ENCODE measurements at places on chromosomes 5 and 9.

DNA sequence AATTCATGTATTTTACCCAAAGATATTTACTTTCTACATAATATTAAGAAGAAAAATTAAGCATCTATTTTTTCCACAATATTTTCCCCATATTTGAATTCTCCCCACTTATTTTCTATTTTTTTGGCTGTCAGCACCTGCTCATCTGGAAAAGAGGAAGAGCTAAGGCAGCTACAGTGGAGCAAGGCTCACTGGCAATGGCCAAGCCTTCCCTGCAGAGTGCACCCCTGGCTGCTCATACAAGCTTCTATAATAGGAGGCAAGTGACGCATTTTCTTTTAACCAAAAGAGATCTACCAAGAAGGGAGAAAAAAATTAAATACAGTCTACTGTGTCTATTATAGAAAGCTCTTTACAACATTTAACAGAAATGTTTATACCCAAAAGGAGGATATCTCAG, 72.5 kb downstream of the AUH start:
- DNase-seq: no peak

DNA sequence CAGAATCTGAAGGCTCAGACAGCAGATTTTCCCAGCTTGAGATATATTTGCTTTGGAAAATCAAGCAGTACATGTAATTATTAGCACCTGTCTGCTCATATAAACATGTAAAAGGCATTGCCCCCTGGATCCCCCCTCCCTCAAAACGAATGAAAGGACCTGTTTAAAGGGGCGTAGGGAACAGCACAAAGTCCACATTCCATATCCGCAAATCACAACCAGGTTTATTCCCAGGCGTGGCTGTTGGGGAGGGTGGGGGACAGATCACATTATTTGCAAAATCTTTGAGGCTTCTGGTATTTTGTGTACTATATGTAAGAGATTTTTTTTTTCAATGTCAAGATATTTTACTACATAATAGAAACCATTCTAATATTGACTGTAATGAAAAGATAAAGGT, 8.7 kb upstream of the MRPS2 start:
- no peak for DNase-seq

GRCh38 chr5:93603078-93603792, 20.2 kb downstream of the NR2F1 start:
- DNase-seq: no peak

GRCh38 chr5:127696683-127697082, 6.5 kb upstream of the CCDC192 start:
- no peak for DNase-seq

DNA sequence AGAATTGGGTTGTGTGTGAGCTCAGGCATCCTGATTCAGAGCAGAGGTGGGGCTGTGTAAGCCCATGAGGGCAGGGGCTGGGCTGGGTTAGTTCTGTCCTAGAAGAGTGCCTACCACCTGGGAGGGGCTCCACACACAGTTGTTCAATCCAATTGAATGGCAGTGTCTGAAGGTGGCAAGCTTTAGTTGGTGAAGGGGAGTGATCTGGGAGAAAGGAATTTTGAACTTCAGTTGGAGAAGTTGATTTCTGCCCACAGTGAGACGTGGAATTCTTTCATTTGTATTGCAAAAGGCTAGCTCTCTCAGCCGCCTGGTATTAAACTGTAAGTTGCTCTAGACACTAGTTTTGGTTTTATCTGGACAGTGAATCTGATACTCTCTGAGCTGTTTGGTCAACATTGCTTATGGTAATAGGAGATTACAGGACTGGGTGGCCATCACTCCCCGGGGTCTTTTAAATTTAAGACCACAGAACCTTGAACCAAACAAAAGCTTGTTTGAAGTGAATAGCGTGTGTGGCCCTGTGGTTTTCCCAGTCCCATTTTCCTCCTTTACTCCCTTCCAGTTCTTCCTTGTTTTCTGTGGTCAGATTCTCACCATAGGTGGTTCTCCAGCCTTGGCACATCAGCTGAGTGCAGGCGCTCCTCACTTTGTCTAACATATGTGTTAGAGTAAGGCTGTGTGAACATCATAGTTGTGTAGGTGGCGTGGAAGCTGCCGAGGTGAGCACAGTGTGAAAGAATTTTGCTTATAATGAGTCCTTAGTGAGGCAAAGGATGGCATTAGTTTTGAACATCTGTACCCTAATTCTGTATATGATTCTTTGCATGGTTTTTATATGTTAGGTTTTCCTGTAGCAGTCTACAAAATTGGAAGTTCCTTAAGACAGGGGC, 78.0 kb downstream of the ARHGAP26 start:
- no peak for DNase-seq

- DNase-seq: no peak
These were observed 129.7 kb upstream of the MTAP start for GRCh38 chr9:21672761-21673160.

GRCh38 chr5:127223256-127223974, 67.2 kb upstream of the MEGF10 start:
- DNase-seq: no peak

DNA sequence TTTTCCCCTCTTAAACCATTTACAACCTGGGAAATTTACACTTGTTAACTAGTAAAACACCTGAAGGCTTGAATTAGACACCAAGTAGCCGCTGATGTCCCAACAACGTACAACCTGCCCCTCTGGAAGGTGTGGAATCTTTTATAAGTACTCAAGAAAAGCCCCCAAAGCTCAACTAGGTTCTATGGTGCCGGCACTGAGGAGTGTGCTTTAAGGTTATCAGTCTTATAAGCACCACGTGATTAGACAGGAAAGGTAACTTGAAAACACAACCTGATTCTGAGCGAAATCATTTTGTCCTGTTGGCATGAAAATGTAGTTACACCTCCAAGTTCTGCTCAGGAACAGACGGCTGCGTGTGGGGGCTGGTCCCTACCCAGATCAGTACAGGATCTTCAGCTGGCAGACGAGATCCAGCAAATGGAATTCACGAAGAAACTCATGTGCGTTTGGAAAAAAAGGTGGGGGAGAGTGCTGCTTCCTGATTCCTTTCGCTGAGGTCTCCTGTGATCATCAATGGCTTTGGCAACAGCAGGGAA, 195.5 kb downstream of the MEF2C start:
- no peak for DNase-seq

GRCh38 chr9:71895117-71895516, 15.9 kb downstream of the ABHD17B start:
- no peak for DNase-seq

DNA sequence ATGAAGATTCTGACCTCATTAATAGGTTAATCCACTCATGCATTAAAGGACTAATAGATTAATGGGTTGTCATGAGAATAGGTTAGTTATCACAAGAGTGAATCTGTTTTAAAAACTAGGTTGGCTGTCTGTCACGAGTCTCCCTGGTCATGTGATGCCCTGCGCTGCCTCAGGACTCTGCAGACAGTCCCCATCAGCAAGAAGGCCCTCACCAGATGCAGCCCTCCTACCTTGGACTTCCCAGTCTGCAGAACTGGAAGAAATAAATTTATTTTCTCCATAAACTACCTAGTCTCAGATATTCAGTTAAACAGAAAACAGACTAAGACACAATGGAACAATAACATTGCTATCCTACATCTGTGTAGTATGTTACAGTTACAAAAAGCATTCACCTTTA, 227.4 kb downstream of the ASTN2 start:
- DNase-seq: no peak

DNA sequence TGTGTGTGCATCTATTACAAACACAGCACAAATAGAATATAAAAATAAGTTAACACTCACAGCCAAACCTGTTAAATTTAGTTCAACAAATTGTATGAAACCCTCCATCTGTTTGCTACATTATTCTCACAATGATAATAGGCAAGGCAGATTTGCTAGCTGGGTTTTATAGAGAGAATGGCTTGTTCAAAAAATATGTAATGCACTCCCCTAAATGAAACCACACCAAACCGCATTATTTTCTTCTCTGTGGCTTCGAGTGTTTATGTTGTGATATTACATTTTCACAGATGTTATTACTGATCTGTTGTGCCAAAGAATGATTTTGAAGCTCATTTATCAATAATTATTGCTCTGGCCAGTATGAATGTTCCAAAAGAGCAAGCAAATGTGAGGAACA, 92.9 kb downstream of the SPATA31D1 start:
- DNase-seq: no peak

DNA sequence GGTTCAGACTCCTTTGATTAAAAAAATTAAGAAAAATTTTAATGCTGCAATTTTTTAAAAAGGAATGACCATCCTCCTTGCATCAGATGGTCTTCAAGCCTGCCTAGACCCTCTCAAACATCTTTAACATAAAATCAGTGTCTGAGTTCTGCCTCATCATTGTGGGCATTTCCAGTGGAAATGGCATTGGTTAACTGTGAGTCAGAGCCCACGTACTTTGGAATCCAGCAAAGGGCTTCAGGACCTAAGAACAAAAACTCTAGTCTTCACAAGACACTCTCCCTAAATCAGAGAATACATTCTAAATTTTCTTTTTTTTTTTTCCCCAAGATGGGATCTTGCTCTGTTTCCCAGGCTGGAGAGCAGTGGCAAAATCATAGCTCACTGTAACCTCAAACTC, 9.4 kb upstream of the C5orf15 start:
- DNase-seq: no peak

GRCh38 chr9:114388764-114389375, 1.1 kb upstream of the AKNA start:
- DNase-seq: no peak

GRCh38 chr5:10552183-10553143, 11.4 kb upstream of the ANKRD33B start:
- DNase-seq: no peak

DNA sequence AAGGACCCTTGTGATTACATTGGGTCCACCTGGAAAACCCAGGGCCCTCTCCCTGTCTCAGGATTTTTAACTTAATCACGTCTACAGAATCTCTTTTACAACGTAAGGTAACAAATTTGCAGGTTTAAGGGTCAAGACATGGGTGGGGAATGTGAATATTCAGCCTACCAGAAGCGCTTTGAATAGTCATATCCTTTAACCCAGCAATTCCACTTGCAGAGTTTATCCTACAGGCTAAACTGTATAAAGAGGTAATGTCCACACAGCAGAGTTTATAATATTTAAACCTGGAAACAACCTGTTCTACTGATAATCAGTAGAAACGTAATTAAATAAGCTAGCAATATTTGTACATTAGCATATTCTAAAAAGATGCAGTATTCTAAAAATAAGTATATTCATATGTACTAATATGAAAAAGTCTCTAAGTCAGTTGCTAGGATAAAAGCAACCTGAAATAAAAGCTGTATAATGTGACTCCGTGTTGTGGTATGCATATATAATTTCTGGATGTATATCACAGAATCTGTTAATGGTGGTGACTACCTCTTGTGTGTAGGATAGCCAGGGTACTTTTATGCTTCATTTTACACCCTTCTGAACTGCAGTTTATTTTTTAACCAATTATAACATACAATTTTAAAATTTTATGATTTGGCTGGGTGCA, 14.1 kb upstream of the NIPAL4 start:
- DNase-seq: no peak

- DNase-seq: no peak
These were observed 5.8 kb downstream of the MSANTD3 start for GRCh38 chr9:100432736-100433135.

GRCh38 chr5:14914623-14915260, 43.2 kb upstream of the ANKH start:
- no peak for DNase-seq

DNA sequence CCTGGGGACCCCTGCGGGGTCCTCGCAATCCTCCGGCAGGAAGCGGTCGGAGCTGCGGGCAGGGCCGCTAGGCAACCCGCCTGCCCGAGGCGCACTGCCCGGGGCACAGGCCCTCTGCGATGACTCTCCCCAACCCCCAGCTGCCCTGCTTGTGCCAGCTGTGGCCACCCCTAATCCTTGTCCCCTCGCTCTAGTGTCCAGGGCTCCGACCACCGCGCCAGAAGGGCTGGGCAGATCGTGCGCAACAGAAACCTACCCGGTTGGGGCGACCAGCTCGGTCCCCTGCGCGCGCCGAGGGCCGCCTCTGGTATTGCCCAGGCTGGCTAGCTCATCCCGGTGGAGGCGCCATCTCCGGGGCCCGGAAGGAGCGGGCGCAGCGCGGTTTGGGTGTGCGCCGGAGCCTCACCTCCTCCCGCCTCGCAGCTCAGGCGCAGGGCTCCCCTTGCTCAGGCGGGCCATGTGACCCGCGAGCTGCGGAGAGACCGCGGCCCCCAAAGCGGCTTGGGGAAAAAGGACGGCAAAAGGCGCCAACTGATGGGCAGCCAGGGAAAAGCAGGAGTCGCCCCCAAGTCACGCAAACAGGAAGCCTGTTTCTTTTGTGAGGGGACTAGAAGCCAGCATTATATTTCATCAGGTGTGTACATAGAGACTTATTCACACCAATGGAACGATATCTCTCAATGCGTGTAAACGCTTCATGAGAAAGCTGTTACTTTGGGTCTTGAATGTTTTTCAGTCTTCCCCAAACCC, 46.8 kb upstream of the RNF20 start:
- DNase-seq: peak; percentile 82

DNA sequence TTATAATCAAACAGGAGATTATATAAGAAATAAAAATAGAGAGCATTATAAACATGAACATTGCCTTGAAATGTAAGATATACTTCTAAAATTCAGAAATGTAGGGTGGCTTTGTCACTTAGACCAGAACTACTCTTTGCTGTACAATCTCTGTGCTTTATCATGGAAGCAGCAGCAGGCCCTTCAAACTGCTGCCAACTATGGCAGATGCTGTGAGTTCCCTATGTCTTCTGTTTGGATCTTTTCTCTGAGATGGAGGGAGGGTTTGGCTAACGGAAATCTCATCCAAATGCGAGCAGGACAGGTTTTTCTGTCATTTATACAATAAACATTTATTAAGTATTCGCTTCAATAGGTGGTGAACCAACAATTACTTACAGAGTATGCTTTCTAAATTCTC, 34.8 kb upstream of the RICTOR start:
- no peak for DNase-seq

GRCh38 chr9:129336130-129336528, 158.1 kb upstream of the IER5L start:
- no peak for DNase-seq
